Pulmonary artery endothelial cell (primary cell): ENCODE measurements at places on chromosomes 7 and 10. TPM values are rescaled to one million over a fixed set of nuclear protein-coding genes. Genes with fewer than 3 reads are reported as not detected.

The MOGAT3 gene
- not detected in 2 replicates for total RNA-seq

The MCM10 gene
- total RNA-seq: 11.5 and 23.9 TPM in 2 replicates

The PDE6C gene
- not detected in 2 replicates for total RNA-seq

The HABP2 gene
- total RNA-seq: not detected in 2 replicates

The ZFYVE27 gene
- 16.0 and 20.8 TPM in 2 replicates for total RNA-seq

The DMBT1 gene
- total RNA-seq: not detected in 2 replicates

The PDK4 gene
- total RNA-seq: 5.9 and 13.2 TPM in 2 replicates

The SPDYE2B gene
- not detected in 2 replicates for total RNA-seq

The FAM13C gene
- 0.07 and 0.11 TPM in 2 replicates for total RNA-seq

The RNF148 gene
- 0.86 and 1.7 TPM in 2 replicates for total RNA-seq

The OR6V1 gene
- not detected in 2 replicates for total RNA-seq

The RNLS gene
- total RNA-seq: 2.2 and 7.1 TPM in 2 replicates

The ANKRD2 gene
- 0.78 and 1.8 TPM in 2 replicates for total RNA-seq

The DGKI gene
- total RNA-seq: 0.33 and 0.53 TPM in 2 replicates

The MYPN gene
- total RNA-seq: under 0.01 and 0.14 TPM in 2 replicates

The MMD2 gene
- total RNA-seq: not detected in 2 replicates

The LGI1 gene
- not detected in 2 replicates for total RNA-seq

The ERVW-1 gene
- total RNA-seq: not detected in 2 replicates

The PIK3AP1 gene
- total RNA-seq: 0.13 and 0.21 TPM in 2 replicates

The CFTR gene
- not detected in 2 replicates for total RNA-seq

The SLC26A5 gene
- total RNA-seq: not detected in 2 replicates
